Mesenchymal stem cell (in vitro differentiated cells and primary cell): ENCODE measurements at places on chromosomes 1 and 21.

GRCh38 chr1:201422436-201423030, 1.0 kb upstream of the TNNI1 start:
- DNase-seq, result no peak
- H3K4me1 ChIP-seq, result peaks cover 33% of the 10 kb centered on the region
- no peak overlapping the region for H3K4me3 ChIP-seq
- peaks cover 46% of the 10 kb centered on the region for H3K27me3 ChIP-seq
- no peak overlapping the region for H3K27ac ChIP-seq
- H3K36me3 ChIP-seq, result no peaks in the 10 kb centered on the region

DNA sequence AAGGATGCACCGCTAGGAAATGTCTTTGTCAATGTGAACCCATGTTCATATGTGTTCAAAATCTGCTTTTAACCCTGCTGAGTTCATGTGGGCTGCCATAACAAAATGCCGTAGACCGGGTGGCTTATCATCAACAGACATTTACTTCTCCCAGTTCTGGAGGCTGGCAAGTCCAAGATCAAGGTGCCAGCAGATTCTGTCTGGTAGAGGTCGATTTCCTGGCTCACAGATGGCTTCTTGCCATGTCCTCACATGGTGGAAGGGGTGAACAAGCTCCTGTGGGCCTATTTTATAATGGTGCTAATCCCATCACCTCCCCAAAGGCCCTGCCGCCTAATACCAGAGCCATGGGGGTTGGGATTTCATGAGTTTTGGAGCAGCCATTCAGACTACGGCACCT, 4.6 kb upstream of the CDCP2 start:
- no peak overlapping the region for H3K4me3 ChIP-seq
- no peaks in the 10 kb centered on the region for H3K36me3 ChIP-seq
- H3K27me3 ChIP-seq, result peaks cover 16% of the 10 kb centered on the region
- peaks cover 12% of the 10 kb centered on the region for H3K4me1 ChIP-seq
- H3K27ac ChIP-seq, result no peak overlapping the region

DNA sequence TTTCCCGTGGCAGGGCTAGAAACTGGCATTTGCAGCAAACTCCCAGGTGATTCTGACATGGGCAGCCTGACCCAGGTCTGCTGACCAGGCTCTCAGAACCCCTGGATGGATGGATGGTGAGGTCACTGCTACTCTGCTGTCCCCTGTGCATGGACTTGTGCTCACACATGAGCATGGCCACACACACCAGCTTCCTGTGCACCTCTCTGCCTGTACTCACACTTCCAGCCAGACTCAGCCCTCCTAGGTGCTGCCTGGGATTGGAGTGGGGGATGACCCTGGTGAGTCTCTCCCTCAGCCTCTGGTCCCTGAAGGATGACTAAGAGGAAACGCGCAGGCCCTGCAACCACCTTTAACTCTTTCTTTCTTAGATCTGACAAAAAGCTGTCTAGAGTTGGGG, 361.1 kb downstream of the HHAT start:
- peaks cover 12% of the 10 kb centered on the region for H3K4me1 ChIP-seq
- H3K27me3 ChIP-seq, result no peaks in the 10 kb centered on the region
- no peak overlapping the region for H3K27ac ChIP-seq

DNA sequence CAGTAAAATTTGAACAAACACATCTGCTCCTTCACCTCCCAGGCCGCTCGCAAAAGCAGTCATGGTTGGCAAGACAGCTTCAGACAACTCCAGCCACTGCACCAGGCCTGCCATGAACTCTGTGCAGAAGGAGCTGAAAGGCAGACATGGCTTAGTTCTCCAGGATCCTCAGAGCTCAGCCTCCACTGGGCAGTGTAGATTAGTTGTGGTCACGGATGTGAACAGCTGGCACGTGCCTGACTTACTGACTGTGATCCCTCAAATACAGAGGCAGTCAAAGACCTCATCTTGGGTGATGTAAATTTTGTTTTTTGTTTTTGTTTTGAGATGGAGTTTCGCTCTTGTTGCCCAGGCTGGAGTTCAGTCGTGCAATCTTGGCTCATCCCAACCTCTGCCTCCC, 28.4 kb downstream of the TMCO4 start:
- H3K36me3 ChIP-seq, result peaks cover 22% of the 10 kb centered on the region
- no peak overlapping the region for H3K4me3 ChIP-seq
- H3K27ac ChIP-seq, result no peak overlapping the region
- H3K27me3 ChIP-seq, result no peaks in the 10 kb centered on the region
- DNase-seq, result no peak
- H3K4me1 ChIP-seq, result peaks cover 23% of the 10 kb centered on the region

- DNase-seq, result peak; percentile 1
- H3K36me3 ChIP-seq, result no peaks in the 10 kb centered on the region
- H3K4me1 ChIP-seq, result no peaks in the 10 kb centered on the region
- H3K27ac ChIP-seq, result no peak overlapping the region
- peaks cover 5% of the 10 kb centered on the region for H3K27me3 ChIP-seq
Observed at GRCh38 chr1:199978408-199978940, 49.0 kb upstream of the NR5A2 start.

DNA sequence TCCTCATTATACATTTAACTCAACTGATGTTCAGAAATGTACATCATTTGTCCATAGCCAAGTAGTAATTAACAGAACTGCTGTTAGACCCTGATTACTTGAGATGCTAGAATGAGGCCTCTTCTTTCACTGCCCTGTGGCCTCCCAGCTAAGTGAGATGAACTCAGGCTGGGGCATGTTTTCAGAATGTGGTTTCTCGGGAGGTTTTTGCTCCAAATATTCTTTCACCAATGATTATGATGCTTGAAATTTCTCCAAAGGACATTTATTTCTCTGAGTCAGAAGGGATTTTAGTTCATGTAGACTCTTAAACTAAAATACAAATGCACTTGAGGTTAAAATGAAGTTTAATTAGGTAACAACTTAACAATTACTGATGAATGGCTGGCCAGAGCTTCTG, 34.6 kb upstream of the ADAMTS5 start:
- no peak overlapping the region for H3K27ac ChIP-seq
- no peaks in the 10 kb centered on the region for H3K36me3 ChIP-seq
- no peak overlapping the region for H3K4me3 ChIP-seq
- DNase-seq, result no peak

DNA sequence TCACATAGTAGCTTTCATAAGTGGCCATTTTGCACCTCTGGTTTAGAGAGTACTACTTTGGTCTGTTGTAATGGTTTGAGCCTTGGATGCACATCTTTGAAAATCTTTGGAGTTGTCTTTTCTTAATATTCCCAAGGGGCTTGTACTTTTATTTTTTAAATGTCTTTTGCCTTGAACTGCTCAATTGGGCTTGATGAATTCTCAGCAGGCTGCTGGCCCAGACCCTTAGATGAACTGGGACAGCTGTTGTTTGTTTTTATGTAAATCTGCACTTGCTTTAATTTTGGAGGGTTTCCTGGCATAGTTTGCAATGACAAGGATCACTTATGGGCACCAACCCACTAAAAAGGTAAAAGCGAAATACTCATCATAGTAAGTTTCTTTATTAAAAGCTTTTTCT, 24.9 kb downstream of the NGF start:
- no peaks in the 10 kb centered on the region for H3K27me3 ChIP-seq
- H3K36me3 ChIP-seq, result no peaks in the 10 kb centered on the region
- no peak overlapping the region for H3K4me3 ChIP-seq
- DNase-seq, result no peak

- peaks cover 74% of the 10 kb centered on the region for H3K36me3 ChIP-seq
- DNase-seq, result no peak
- H3K4me3 ChIP-seq, result no peak overlapping the region
- no peak overlapping the region for H3K27ac ChIP-seq
Observed at GRCh38 chr21:25901330-25901979, 166.7 kb downstream of the GABPA start.

DNA sequence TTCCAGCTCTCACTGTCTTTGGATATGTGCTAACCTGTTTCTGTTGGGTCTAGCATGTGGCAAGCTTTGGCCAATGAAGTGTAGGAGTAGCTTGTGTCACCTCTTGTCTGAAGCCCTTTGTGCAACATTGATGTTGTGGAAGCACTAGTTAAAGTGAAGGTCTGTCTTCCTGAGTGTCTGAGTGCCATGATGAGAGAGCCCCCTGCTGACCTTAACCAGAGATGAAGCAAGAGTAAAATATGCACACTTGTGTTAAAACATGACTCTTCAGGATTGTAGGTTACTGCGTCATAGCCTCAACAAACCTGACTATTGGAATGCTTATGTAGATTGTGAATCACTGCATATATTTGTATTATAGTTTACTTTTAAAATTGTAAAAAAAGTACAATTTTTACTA, 103.7 kb downstream of the NCAM2 start:
- no peaks in the 10 kb centered on the region for H3K4me1 ChIP-seq
- DNase-seq, result peak; percentile 54
- no peaks in the 10 kb centered on the region for H3K36me3 ChIP-seq

- no peak overlapping the region for H3K4me3 ChIP-seq
- DNase-seq, result no peak
- H3K27ac ChIP-seq, result no peak overlapping the region
- H3K4me1 ChIP-seq, result no peaks in the 10 kb centered on the region
- no peaks in the 10 kb centered on the region for H3K27me3 ChIP-seq
Observed at GRCh38 chr1:60359431-60359830, 285.9 kb upstream of the C1orf87 start.

- H3K27ac ChIP-seq, result peak overlapping the region; percentile 83
- no peaks in the 10 kb centered on the region for H3K27me3 ChIP-seq
- H3K4me1 ChIP-seq, result peaks cover 6% of the 10 kb centered on the region
- H3K4me3 ChIP-seq, result no peak overlapping the region
- DNase-seq, result peak; percentile 29
- no peaks in the 10 kb centered on the region for H3K36me3 ChIP-seq
Observed at GRCh38 chr1:181010789-181011188, 11.9 kb downstream of the STX6 start.

DNA sequence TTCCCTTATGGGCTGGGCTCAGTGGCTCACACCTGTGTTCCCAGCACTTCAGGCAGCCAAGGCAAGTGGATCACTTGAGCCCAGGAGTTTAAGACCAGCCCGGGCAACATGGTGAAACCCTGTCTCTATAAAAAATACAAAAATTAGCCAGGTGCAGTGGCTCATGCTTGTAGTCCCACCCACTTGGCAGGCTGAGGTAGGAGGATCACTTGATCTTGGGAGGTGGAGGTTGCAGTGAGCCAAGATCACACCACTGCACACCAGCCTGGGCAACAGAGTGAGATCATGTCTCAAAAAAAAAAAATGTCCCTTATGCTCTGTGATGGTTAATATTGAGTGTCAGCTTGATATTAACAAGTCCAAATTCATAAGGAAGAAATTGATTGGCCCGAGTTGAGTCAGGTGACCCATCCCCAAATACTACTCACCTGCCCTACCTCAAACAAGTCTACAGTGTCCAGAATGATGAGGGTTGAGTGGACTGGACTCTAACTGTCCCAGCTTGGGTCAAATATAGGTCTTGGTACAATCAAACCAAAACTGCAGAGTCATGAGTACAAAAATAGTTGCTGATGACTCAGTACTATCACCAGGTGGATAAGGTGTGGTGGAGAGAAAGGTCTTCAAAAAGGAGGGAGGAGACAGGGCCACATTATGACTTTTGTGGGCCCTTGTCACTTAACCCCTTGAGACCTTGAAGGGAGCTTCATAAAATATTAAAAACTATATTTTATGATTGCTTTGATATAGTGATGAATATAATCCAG, 161.0 kb downstream of the ZNF326 start:
- no peaks in the 10 kb centered on the region for H3K36me3 ChIP-seq
- no peak overlapping the region for H3K27ac ChIP-seq
- H3K27me3 ChIP-seq, result no peaks in the 10 kb centered on the region
- H3K4me1 ChIP-seq, result no peaks in the 10 kb centered on the region
- H3K4me3 ChIP-seq, result no peak overlapping the region
- no peak for DNase-seq

GRCh38 chr1:221439008-221439746, 302.7 kb downstream of the DUSP10 start:
- no peaks in the 10 kb centered on the region for H3K27me3 ChIP-seq
- H3K36me3 ChIP-seq, result no peaks in the 10 kb centered on the region
- H3K4me3 ChIP-seq, result no peak overlapping the region

GRCh38 chr1:18883636-18884418, 18.5 kb downstream of the ALDH4A1 start:
- no peak overlapping the region for H3K4me3 ChIP-seq
- peaks cover 6% of the 10 kb centered on the region for H3K36me3 ChIP-seq
- H3K27me3 ChIP-seq, result no peaks in the 10 kb centered on the region
- peak; percentile 71 for DNase-seq

DNA sequence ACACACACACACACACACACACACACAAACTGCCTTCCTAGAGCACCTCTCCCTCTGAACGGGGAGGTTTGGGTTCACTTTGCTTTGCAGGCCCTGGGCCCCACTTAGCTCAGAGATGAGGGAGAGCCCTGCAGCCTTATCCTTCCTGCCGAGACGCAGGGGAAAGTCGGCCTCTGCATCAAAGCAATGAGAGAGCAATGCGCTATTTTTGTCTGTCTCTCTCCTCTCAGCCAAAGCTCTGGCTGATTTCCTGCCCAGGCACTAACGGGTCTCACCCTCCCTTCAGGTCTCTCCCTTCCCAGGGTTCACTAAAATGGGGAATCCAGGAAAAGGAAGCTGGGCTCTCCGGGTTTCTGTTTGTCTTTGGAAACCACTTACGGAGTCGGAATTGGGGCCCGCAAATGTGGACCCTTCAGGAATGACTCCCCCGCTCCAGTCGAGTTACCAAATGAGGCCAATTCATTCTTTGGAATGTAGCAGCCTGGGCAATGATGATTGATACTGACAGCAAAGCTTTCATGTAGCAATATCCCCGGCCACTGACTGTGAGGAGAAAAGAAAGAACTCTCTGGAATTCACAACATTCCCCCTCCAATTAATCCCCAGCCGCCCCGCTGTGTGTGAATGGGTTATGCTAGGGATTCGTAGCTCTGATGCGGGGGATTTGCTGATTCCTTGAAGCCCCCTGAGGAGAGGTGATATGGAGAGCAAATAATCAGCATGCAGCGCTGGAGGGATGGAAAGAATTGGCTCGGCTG, 61.5 kb upstream of the WLS start:
- peak overlapping the region; percentile 96 for H3K27ac ChIP-seq
- H3K4me3 ChIP-seq, result no peak overlapping the region
- peak; percentile 74 for DNase-seq
- H3K27me3 ChIP-seq, result no peaks in the 10 kb centered on the region
- H3K36me3 ChIP-seq, result no peaks in the 10 kb centered on the region

GRCh38 chr1:116254776-116255175, 118.3 kb upstream of the ATP1A1 start:
- no peak for DNase-seq
- peaks cover 11% of the 10 kb centered on the region for H3K4me1 ChIP-seq
- H3K27ac ChIP-seq, result no peak overlapping the region
- H3K27me3 ChIP-seq, result peaks cover 5% of the 10 kb centered on the region

- H3K4me1 ChIP-seq, result no peaks in the 10 kb centered on the region
- no peak overlapping the region for H3K27ac ChIP-seq
- no peak for DNase-seq
- no peak overlapping the region for H3K4me3 ChIP-seq
- H3K27me3 ChIP-seq, result no peaks in the 10 kb centered on the region
- H3K36me3 ChIP-seq, result peaks cover 26% of the 10 kb centered on the region
Observed at GRCh38 chr1:183832459-183832858, 27.5 kb downstream of the RGL1 start.

GRCh38 chr1:217495249-217495648, 135.6 kb downstream of the GPATCH2 start:
- H3K36me3 ChIP-seq, result peaks cover 3% of the 10 kb centered on the region
- H3K4me1 ChIP-seq, result no peaks in the 10 kb centered on the region
- no peak for DNase-seq
- no peak overlapping the region for H3K4me3 ChIP-seq
- no peak overlapping the region for H3K27ac ChIP-seq
- H3K27me3 ChIP-seq, result no peaks in the 10 kb centered on the region

- H3K4me3 ChIP-seq, result no peak overlapping the region
- no peak overlapping the region for H3K27ac ChIP-seq
- no peaks in the 10 kb centered on the region for H3K4me1 ChIP-seq
- H3K36me3 ChIP-seq, result no peaks in the 10 kb centered on the region
- DNase-seq, result no peak
Observed at GRCh38 chr1:60367532-60367931, 294.0 kb upstream of the C1orf87 start.
